NCI-H2081 treated with DMSO at 0.1 percent for 48 hours (cell line): ENCODE measurements at places on chromosomes 1 and 21.

- no peak for DNase-seq
These were observed 1046.0 kb downstream of the MRPL39 start for GRCh38 chr21:24561291-24561690.

GRCh38 chr21:28615276-28615675, 377.4 kb downstream of the LTN1 start:
- DNase-seq, result no peak

- no peak for DNase-seq
These were observed 35.7 kb downstream of the KLHDC7A start for GRCh38 chr1:18516473-18516872.

GRCh38 chr1:180248176-180248575, 18.1 kb downstream of the LHX4 start:
- no peak for DNase-seq

DNA sequence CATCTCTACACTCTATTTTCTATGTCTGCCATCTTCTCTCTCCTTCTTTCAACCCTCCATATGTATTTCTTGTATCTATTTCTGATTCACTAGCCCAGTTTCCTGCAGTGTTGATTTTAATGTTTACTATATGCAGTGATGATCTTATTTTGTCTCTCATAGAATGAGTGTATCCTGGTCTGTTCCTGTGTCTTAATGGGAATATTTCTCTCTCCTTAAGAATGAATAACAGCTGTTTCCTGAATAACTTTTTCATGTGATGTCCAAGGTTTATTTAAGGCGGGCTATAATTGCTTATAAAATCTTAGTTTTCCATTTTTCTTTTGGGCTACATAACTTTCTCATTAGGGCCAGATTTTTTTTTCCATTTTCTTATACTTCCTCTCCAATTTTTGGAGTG, 144.5 kb downstream of the C1orf21 start:
- no peak for DNase-seq

DNA sequence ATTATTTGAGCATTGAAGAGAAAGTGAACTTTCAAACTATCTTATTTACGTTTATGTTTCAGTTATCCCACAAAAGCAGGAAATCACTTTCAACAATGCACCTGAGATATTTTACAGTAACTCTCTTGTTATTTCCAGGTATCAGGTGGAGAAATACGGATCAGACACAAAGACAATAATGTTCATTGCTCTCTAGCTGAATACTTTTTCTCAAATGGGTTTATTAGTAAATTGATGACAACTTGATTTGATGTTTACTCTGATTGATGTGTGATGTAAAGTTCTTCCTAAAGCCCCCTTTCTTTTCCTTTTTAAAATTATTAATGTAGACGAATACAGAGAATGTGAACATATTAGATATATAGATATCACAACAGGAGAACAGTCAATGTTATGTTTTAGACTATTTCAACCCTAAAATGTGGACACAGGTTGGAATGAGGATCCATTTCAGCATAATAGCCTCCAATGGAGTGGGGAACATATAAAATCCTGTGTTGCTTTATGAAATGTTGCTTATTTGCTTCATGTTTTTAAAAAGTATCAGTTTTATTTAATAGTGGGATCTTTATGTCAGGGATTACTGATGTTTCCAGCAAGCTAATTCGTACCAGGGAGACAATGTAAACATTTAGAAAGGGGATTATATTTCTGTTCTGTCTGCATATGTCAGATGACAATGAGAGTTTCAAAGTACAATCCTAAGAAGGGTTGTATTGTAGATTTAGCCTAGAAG, 1522.3 kb upstream of the TPTE start:
- no peak for DNase-seq

DNA sequence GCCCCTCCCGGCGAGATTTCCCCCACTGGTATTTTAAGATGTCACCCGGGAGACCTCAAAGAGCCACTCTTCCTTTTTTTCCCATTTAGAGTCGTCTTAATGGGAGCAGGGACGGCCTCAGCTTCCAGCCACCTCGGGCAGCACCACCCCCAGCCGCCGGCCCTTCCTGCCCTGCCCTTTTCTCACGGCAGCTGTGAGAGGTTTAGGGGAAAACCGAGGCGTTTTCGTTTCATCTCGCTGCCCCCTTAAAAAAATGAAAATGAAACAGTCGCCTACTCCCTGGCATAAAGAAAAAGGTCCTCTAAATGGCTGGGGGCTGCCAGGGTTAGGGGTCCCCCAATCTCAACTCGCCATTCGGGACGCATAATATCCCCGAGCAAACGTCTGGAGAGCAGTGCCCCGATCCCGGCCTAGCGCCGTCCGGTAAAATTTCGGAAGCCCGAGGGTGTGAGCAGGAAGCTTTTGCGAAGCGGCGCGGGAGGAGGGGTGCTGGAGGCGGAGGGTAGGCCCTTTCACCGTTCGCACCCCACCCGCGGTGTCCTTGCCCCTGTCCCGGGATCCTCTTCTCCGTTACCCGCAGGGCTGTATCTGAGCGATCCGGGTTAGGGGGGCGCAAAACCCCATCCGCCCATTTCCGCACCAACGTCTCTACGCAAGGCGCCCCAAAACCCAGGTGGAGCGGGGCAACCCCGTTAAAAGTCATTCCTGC, 1.2 kb downstream of the RUNX3 start:
- DNase-seq, result no peak

DNA sequence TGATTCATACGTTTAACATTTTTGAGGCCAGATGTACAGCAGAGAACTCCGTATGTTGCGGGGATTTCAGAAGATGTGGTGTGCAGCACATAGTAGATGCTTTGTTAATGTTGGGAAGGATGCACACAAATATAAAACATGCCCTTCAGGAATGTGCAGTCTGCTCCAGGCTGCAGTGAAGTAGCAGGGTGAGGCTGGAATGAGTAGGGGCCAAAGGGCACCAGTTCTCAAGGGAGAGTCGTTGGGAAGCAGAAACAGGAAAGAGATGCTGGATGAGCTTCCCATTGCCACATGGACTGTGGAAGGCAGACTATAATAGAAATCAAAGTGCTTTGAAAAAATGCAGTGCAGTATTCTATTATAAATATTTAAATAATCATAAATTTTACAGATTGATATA, 126.9 kb downstream of the NOS1AP start:
- DNase-seq, result no peak

DNA sequence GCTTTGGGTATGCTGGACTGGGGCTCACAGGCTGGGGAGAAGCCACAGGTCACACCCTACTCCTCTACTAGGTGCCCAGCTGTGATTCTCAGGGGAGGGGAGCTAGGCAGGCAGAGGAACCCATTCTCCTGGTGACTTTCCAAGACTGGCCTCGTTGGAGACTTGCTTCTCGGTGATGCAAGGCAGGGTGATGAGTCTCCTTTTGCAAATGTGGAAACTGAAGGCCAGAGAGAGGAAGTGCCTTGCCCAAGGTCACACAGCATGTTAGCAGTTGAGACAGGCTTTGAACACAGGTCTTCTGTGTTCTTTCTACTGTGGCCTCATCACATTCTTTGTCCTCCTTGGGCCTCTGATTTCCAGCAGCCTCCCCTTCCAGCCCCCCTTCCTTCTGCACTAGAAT, 20.5 kb upstream of the C1QA start:
- no peak for DNase-seq

DNA sequence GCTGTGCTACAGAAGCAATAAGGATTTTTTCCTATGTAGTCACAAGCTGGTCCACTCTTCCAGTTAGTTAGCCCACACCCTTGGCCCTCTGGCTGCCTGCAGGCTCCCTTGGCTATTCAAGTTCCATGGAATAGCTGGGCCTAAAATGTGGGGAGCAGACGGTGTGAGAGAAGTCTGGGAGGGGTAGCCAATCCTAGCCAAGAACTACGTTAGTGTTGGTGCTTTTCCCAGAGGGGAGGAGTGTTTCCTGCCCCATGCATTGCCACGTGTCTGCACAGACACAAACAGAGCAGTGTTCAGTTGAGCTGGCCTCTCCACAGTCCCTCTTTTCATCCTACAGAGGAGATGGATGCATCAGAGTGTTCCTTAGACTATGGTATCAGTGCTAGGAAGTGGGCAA, 59.0 kb upstream of the IPO9 start:
- DNase-seq, result no peak

- peak; percentile 62 for DNase-seq
These were observed 504.2 kb downstream of the SMYD3 start for GRCh38 chr1:246002725-246003441.

DNA sequence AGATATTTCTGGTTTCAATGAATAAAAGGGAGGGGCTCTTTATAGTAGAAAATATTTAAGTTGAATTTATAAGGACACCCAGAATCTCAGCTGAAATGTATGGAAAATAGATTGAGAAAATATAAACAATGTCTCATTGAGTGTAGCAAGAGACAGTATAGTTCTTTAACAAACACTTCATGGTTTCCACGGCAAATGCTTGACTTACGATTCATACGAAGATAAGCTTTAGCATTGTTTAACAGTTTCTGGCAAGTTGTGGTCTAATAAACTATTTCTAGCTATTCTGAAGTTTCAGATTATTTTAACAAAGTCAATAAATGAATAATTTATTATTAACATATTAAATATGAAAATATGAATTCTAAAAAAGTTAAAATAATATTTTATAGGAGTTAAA, 1419.4 kb downstream of the KCNT2 start:
- no peak for DNase-seq
